Stimulated activated naive CD8-positive, alpha-beta T cell treated with anti-CD3 and anti-CD28 coated beads, Interleukin-15, amount 100 ng/mL, for 72 hours (primary cell): ENCODE measurements at places on chromosomes 2 and 18.

- DNase-seq, result no peak
Observed at GRCh38 chr18:9413576-9413975, 61.7 kb upstream of the RALBP1 start.

- DNase-seq, result no peak
Observed at GRCh38 chr2:21353879-21354679, 230.3 kb downstream of the TDRD15 start.

DNA sequence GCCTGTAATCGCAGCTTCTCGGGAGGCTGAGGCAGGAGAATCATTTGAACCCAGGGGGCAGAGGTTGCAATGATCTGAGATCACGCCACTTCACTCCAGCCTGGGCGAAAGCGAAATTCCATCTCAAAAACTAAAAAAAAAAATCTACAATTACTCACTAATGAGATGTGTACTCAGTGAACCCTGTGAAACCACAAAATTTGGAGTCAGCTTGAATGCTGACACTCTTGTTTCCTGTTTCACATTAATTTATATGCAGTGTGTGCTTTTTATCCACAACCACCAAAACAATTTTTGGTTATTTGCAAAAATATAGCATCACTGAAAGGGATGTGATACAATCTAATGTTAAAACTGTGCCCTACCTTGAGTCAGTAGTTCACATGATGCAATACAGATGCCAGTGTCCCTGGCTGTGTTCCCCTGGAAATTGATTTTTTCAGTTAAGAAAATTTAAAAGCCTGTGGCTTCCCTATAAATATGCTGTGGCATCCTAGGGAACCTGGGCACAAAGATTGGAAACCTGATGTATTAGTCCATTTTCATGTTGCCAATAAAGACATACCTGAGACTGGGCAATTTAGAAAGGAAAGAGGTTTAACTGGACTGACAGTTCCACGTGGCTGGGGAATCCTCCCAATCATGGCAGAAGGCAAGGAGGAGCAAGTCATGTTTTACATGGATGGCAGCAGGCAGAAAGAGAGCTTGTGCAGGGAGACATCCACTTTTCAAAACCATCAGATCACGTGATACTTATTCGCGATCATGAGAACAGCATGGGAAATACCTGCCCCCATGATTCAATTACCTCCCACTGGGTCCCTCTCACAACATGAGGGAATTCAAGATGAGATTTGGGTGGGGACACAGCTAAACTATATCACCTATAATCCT, 337.5 kb upstream of the NT5C1B start:
- DNase-seq, result no peak

DNA sequence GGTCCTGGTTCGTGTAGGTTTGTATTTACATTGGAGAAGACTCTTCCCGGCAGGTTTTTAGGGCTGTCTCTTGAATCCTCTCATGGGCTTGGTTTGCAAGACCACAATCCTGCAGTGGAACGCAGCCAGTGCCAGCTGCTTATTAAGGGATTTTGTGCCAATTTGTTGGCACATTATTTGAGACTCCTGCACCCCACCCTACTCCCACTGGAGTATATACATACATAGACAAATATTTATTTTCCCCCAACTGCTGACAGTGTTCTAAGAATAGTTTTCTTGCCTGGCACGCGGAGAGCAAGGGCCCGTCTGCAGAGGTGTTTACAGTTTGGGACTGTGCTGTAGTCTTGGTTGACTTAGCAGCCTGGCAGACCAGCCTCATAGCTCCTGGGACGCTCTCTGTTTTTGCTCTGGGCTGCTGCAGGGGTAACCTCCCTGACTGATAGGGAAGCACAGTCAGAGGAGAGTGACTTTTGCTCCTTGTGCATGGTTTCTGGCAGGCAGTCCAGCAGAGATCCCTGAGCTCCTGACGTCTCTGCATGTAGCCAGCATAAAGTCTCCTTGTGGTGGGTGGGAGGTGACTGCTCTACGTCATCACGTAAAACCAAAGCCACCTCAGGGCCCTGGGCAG, 1.9 kb downstream of the LDLRAD4 start:
- no peak for DNase-seq

DNA sequence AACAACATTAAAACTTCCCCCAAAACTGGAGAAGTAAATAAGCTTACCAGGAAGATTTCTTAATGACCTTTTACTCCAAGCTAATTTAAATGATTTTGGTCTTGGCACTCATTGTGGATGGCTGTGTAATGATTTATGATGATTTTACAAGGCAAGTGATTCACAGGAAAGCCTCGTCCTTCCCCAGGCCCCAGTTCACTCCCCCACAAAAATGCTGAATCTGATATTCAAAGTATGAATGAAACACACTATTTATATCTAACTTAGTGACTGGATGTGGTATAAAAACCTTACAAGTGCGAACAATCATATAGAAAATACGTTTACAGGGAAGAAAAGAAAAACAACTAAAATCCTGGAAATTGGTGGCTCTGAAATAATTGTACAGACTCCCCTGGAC, 49.8 kb downstream of the ZNF516 start:
- DNase-seq, result no peak

DNA sequence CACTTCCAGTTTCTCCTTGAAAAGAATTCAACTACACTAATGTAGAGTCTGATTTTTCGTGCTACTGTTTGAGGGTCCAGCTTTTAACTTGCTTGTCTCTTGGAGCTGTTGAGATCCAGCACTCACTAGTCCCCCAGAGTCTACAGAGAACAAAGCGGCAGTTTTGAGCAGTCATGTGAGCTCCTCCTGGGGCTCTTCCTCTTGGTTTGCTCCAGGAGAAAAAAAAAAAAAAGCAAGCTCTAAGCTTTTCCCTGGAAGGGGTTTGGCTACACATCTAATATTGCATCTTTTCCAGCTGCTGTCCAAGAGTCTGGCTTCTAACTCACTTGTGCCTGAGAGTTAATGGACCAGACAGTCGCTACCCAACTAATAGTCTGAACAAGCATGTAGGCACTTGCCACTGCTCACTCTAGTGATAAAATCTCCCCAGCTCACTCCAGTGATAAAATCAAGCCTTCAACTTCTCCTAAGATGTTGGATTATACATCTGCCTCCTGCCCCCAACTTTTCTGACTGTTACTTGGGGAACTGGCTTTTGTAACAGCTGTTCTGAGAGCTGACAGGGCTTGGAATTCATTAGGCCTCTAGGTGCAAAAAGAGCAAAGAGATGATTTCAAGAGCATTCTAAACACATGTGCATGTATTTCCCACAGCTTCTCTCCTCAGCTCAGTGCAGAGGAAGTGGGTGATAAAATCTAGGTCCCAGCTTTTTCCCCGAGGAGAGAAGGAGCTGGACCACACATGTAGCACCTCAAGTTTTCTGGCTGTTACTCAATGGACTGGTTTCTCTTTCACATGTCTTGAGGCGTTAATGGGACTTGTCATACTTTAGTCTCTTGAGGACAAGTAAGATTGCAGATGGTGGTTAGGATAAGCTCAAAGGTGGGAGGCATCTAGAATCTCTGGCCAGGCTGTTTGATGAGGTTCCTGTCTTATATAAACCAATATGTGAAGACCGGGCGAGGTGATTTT, 750.5 kb downstream of the LRP1B start:
- no peak for DNase-seq

DNA sequence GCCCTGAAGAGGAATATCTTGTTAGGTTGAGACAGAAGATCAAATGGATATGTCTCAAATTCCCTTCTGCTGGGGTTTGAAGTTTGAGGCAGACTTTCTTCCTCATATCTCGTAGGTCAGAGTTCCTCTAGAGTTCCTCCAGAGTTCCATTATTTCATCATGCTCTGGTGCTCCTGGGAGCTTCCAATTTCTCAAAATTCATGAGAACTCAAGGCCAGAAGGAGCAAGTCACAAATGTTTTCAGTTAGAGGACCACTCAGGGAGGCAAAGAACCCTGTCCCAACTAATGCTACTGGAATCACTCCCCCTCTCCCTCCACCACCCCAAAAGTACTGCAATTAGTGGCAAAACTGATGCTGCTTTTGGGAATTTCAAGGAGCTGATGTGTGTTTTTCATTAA, 115.7 kb upstream of the RBMS1 start:
- DNase-seq, result no peak
